NCI-H1092 treated with DMSO at 0.1 percent for 48 hours (cell line): ENCODE measurements at places on chromosomes 12 and 14.

- no peak for DNase-seq
These were observed at the start of gene GZMH for GRCh38 chr14:24609655-24610344. TSS of gene GZMH (minus strand) at chr14:24609685. CDS start at chr14:24609613, 72 bp downstream.

DNA sequence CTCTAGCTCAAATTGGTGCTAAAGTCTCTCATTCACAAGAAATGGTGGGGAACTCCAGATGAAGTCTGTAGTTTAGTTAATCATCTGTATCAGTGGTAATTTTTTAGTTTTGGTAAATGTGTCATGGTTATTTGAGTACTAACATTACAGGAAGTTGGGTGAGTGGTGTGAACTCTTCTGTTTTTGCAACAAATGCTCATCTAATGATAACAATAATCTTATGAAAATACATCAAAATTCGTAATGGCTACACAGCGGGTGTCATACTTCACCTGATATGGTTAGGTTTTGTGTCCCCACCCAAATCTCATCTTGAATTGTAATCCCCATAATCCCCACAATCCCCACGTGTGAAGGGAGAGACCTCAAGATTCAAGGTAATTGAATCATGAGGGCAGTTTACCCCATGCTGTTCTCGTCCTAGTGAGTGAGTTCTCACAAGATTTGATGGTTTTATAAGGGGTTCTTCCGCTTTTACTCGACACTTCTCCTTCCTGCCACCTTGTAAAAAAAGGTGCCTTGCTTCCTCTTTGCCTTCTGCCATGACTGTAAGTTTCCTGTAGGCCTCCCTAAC is 209.3 kb upstream of the FOXN3 start:
- DNase-seq = no peak

- no peak for DNase-seq
These were observed 710.1 kb upstream of the STXBP6 start for GRCh38 chr14:25759920-25760655.

DNA sequence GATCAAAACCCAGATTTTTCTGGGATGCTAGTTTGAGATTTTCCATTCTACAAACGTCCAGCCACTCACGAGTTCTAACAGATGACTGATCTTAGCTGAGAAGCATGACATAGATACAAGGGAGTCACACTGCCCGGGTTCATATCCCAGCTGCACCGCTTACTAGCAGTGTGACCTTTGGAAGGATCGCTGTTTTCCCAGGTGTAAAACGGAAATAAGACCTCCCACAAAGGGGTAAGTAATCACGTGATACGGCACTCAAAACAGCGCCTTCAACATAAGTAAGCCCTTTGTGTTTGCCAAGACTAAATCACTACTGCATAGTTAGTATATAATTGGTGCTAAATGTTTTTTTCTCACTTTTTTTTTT is 624 bp upstream of the PWP1 start:
- peak; percentile 16 for DNase-seq

GRCh38 chr12:1702713-1703112 is 11.8 kb downstream of the ADIPOR2 start:
- no peak for DNase-seq

GRCh38 chr12:46406352-46407027 is 33.9 kb upstream of the SLC38A2 start:
- DNase-seq = no peak

DNA sequence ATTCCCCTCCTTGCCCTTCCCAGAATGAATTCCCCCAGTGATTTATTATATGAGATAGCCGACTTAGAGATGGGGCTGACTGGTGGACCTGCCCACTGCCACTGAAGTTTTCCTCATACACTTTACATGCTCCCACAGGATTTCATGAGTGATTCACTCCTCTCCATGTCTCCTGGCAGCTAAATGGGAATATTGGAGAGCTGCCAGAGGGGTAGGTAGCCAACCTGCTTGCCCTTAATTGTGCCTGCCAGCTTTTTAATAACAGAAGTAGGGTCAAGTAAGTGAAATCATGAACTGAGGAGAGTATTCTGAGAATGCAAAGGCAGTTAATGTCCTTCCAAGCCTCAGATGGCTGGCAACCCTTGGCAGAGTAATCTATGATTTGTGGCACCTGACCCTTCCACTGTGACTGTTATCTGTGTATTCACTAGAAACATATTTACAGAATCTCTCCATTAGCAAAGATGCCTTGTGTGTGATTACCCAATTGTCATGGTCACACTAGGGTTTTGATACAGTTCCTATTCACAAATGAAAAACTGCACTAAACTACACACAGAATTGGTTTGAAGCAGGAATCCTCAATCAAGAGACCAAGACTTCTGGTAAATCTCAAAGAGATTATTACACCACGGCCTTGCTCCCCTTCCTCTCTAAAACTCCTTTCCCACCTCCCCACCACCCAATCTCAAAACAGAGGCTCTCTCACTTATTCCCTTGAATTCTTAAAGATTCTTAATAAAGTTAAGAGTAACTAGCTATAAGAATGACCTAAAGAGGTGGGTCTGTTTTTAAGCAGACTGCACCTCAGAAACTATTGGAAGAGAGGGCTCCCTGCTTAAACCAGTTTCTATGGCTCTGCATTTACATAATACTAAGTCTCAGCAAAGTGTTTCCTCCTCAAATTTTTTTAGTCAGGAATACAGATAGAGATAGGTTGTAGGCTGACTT is 17.2 kb downstream of the NKX2-1 start:
- DNase-seq = peak; percentile 99

GRCh38 chr14:52553671-52554575 is 1.3 kb downstream of the GPR137C start:
- DNase-seq = peak; percentile 87

DNA sequence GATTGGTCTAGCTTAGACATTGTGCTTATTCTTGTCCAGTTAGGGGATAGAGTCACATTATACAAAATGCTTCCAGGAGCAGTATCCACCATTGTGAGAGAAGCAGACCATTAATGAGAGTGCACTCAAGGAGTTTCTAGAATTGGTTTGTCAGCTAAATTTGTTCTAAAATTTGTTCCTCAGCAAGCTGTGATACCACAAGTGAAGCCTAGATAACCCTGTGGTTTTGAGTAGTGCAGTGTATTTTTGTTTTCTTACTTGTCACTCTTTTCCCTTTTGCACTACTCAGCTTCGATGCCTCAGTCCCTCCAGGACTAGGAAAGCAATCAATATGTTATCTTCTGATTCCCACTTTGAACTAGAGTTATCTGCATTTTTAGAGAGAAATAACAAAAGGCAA is 42.5 kb upstream of the AKAP6 start:
- DNase-seq = no peak

DNA sequence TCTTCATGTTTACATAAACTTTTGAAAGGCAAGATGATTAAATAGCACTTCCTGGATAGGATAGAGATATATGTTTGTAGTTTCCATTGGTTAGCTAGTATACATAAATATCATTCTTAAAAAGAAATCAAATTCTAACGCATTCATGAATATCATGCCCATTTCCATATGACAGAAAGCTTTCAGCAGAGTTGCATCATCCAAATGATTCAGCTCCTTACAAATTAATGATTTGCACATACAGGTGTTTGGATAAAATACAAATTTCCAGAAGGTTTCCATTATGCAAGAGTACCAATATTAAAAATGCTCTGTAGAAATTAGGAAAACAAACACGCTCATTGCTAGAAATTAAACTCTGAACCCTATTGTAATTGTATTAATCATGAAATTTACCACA is 264.4 kb downstream of the FOXG1 start:
- no peak for DNase-seq

- DNase-seq = no peak
These were observed 54.6 kb upstream of the USP44 start for GRCh38 chr12:95605875-95606274.

- no peak for DNase-seq
These were observed 77.5 kb upstream of the EEA1 start for GRCh38 chr12:93006471-93007208.

GRCh38 chr12:130044991-130045621 is 117.2 kb upstream of the FZD10 start:
- DNase-seq = peak; percentile 49

DNA sequence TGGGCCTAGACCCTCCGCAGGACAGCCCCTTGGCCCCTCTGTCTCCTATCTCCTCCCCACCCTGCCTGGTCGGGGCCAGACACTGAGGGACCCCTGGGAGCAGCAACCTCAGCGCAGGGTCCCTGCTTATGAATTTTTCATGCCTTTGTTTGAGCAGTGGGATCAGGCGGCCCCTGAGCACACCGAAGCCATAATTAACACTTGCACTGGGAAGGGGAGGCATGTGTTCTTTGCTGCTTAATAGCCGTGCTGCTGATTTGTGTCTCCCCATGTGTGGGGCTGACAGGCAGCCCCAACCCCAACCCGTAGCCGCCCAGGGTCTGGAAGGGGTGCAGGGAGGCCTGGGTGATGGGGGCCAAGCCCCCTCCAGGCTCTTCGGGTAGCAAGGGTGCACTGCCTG is 52.7 kb downstream of the FBRSL1 start:
- DNase-seq = no peak

GRCh38 chr12:109542876-109543275 is 30.4 kb downstream of the MMAB start:
- no peak for DNase-seq

DNA sequence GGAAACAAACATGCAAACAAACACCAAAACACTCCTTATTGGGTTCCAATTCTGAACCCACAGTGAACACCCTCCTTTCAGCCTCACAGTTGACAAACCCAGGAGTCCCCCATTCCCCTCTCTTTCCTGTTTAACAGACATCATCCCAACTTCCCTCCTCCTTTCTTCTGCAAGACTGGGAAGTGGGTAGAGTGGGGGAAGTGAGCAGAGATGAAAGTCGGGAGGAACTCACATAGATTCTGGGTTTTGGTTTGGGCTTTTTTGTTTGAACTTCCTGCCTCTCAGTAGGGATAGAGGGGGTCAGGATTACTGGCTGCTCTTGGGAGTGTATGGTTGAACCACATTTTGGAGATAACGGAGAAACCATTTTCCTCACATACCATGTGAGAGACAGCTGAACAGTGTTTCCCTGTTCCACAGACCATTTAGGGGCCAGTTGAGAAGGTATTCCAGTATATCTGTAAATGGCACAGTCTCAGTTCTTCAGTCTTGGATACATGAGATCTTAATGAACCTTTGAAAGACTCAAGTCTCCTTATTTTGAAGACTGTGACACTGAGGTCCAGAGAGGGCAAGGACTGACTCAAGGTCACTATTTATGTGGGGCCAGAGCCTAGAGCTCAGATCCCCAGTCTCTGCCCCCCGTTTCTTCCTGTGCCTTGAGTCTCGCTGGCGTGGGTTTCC is 3.9 kb upstream of the GPR84 start:
- DNase-seq = no peak

DNA sequence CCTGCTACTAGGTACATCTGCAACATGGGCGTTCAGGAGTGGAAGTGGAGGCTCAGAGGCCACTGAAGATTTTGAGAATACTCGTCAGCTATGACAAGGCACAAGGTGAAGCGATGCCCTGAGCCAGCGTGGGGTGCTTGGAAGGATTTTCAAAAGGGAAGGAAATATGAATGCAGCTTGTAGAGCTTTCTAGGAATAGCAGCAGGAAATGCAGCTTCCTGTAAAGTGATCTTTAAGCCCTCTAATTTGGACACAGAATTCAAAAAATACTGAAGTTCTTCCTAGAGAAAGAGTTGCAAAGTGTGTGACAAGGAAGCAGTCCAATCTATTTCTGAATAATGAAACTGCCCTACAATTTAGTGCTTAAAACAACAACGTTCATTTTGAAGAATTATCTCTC is 13.2 kb upstream of the C1S start:
- no peak for DNase-seq

- no peak for DNase-seq
These were observed 314.9 kb downstream of the SSPN start for GRCh38 chr12:26510354-26510674.

GRCh38 chr12:3966376-3966775 is 93.2 kb upstream of the PARP11 start:
- no peak for DNase-seq

DNA sequence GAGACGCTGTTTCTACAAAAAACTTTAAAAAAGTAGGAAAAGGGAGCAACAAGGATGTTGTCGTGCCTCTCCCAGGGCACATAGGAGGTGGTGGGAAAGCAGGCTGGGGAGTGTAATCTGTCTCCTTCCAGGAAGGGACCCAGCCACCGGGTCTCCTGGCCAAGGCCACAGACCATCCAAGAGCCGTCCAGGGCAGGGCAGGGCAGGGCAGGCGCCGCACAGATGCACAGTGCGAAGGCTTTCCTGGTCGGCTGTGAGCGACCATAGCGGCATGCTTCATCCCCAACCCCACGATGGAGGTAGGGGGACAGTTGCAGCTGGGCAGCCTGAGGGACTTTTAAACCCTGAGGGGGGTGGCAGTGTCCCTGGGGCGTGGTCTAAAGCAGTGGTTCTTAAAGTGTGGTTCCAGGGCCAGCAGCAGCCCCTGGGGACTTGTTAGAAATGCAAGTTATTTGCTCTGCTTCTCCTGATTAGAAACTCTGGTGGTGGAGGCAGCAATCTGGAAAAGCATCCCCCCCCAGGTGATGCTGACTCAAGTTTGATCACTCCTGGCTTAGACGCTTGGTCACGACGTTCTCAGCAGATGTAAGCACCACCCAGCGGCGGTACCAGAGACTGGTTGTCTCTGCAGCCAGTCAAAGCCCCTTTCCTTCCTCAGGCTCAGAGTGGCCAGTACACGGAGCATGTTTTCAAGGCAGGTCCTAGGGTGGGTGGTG is 197.4 kb upstream of the PRMT8 start:
- no peak for DNase-seq

GRCh38 chr12:101327051-101327450 is 47.1 kb downstream of the UTP20 start:
- DNase-seq = no peak

DNA sequence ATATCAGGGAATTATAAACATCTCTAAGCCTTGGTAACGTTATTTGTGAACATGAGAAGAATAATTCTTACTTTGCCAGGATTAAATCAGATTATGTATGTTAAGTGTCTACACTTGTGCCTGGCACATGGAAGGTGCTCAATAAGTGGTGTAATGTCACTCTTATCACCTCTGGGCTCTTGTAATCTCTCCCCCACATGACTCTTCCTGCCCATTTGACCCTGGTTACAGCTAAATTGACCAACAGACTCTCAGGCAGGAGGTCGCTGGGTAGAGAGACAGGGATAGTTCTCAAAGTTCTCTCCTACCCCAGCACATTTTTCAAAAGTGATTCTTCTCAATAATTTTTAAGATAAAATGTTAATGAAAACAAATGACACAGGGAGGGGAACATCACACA is 137.8 kb upstream of the FRMD6 start:
- DNase-seq = no peak

DNA sequence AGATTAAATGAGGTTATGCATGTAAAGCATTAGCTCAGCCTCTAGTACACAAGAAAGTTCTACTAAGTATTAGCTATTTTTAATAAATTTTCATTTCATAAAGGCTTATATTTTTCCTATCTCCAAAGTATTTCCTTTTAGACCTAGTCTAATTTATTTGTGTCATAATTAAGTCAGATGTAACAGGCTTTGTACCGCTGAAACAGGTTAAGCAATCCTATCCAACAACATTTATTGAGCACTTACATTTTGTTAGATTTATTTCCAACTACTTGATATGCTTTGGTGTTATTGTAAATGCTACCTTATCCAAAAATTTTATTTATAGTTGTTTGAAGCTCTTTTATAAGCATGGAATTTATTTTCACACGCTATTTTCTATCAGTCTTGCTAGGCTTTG is 1.8 kb upstream of the PARP2 start:
- no peak for DNase-seq

- no peak for DNase-seq
These were observed 135.9 kb downstream of the KTN1 start for GRCh38 chr14:55715889-55716288.
